ENCODE measurements at places on chromosomes 5 and 9. TPM values are rescaled to one million over a fixed set of nuclear protein-coding genes. Genes with fewer than 3 reads are reported as not detected.

- no peak for DNase-seq
Measured at GRCh38 chr9:4936823-4937222, 48.2 kb upstream of the JAK2 start.

The LCN9 gene
- total RNA-seq = not detected

GRCh38 chr9:134066526-134066912 lies 1.3 kb downstream of the BRD3 start:
- DNase-seq = no peak

DNA sequence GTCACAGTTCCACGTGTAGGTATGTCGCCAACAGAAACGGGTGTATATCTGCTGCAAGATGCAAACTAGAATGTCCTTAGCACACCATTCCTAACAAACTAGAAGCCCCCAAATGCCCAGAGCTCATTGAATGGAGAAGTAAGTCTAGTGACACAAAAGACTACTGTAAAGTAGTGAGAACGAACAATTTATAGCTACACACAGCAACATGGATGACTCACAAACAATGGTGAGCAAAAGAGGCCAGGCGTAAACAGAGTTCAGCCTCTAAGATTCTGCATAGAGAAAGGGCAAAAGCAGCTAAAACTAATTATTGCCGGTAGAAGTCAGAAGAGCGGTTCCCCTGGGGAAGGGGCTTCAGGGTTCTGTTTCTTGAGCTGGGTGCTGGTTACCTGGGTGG lies 74.7 kb downstream of the AMBP start:
- DNase-seq = no peak

The C5orf58 gene
- not detected for total RNA-seq

DNA sequence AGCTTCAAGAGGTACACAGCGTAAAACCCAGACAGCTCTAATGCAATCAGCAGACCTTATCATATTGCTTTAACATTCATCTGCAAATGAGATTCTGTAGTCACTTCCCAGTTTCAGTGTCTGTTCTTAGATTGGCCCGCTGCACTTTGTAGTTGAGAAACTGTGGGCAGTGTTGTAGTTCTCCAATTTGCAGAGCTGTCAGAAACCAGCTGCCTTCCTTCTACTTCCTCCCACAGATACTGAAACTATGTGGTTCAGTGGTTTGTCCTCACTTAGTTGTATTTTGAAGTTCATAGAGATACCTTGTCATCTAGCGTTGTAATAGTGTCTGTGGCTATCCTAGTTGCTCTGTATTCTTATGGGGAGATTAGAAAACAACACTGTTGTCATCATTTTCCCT lies 39.6 kb upstream of the TRIM36 start:
- DNase-seq = no peak

Data from G401 (cell line).